ENCODE measurements at places on chromosomes 1 and 21.

GRCh38 chr1:95766036-95766435 lies 532.0 kb downstream of the RWDD3 start:
- DNase-seq, result no peak

GRCh38 chr1:109622137-109622892 lies 2.7 kb downstream of the AMPD2 start:
- no peak for DNase-seq

GRCh38 chr1:2215329-2215728 lies 12.8 kb upstream of the SKI start:
- no peak for DNase-seq

DNA sequence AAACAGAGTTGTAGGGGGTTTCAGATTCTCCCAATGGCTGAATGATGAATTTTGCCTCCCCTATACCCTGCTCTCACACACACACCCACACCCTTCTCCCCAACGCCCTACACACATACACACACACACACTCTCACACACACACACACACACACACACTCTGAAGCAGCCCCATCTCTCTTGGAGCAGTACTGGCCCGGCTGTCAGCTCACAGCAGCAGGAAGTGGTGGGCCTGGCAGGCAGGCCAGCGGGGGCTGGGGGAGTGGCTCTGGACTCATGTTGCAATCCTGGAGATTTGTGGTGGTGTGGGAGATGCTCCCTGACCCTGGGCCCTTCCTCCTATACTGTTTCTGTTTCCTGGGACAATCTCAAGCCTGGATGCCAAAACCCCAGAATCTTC lies 2.2 kb downstream of the IKBKE start:
- no peak for DNase-seq

- DNase-seq, result no peak
Measured at GRCh38 chr21:16770266-16770665, 742.6 kb upstream of the CXADR start.

- DNase-seq, result no peak
Measured at GRCh38 chr1:241074507-241074906, 282.5 kb downstream of the RGS7 start.

GRCh38 chr1:226378071-226378470 lies 29.8 kb downstream of the PARP1 start:
- no peak for DNase-seq

DNA sequence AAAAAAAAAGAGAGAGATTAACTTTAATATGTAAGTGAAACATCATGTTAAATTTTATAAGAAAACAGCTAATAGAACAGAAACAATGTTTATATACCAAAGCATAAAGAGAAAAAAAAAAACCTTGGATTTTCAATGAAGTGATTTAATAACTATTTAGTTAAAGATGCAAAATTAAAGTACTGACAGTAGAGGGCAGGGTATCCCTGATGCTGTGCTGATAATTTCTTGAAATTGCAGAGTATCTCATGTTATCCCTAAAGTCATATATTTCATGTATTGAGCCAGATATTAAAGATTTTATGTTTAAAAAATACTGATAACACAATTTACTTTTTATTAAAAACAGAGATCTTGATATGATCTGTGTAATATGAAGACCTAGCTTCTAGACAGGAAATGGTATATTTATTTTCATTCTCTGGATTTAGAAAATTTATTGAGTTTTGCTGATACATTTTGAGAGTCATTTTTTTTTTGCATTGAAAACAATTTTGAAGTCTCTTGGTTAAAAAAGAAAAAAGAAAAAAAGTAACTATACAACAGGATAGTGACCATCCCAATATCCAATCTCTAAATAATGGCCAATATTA lies 273.2 kb downstream of the USP25 start:
- no peak for DNase-seq

- peak; percentile 32 for DNase-seq
Measured at GRCh38 chr1:111938123-111938522, 51.3 kb downstream of the KCND3 start.

- peak; percentile 20 for DNase-seq
Measured at GRCh38 chr1:221573756-221574155, 168.1 kb downstream of the DUSP10 start.

DNA sequence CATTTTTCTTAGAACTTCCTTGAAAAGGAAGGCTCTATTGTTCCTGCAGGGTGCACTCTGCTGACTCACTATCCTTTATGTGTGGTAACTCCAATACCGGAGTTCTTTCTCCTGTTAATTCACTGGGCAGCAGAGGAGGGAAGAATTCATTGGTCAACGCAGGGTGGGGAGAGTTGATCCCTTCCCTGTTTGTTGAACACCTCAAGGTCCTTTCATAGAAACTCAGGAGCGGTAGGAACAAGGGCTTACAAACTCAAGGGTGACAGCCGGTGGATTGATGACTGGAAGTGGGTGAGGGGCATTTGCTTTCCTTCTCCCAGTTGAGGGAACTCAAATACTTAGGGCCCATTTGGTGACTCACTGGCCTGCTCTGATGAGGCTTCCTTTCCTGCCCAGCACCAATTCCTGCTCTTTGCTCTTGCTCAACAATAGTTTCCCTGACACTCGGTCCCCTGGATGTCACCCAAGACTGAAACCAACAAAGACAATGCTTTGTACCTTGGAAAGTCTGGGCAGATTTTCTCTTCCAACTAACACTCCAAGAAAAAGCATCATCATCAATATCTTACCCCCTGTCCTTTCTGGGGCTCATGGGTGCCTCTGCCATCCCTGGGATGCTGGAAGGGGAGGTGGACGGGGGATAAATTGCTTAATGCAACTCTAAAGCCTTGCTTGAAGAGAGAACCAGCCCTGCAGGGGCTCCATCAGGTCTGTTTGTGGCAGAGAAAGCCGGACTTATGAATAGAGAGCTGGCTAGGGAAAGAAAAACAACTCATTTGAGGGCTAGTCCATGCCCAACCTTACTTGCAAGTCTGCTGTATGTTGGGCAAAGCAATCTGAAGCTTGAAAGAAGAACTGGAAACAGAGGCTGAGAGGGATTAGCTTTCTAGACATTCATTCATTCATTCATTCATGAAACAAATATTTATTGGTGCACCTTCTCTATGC lies 9.3 kb downstream of the SLC26A9 start:
- DNase-seq, result no peak

- no peak for DNase-seq
Measured at GRCh38 chr1:17359031-17359430, 13.0 kb upstream of the PADI6 start.

GRCh38 chr21:46100020-46100419 lies 2.1 kb downstream of the COL6A2 start:
- DNase-seq, result no peak

DNA sequence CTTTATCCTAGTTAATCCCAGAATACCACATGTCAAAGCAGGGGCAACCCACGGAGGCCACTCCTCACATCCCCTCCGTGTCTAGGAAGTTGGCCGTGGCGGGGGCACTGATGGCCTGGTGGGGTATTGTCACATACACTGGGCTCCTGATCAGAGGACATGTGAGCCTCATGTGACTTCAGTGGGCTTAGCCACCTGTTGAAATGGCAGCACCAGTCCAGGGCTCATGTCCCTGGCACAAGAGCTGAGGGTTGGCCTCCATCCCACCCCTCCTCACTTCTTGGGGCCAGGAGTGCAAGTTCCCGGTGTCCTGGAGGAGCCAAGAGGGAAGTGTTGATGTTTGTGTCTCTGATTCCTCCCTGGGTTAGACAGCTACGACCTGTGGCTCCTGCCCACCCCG lies 313.4 kb downstream of the CAMTA1 start:
- DNase-seq, result no peak

DNA sequence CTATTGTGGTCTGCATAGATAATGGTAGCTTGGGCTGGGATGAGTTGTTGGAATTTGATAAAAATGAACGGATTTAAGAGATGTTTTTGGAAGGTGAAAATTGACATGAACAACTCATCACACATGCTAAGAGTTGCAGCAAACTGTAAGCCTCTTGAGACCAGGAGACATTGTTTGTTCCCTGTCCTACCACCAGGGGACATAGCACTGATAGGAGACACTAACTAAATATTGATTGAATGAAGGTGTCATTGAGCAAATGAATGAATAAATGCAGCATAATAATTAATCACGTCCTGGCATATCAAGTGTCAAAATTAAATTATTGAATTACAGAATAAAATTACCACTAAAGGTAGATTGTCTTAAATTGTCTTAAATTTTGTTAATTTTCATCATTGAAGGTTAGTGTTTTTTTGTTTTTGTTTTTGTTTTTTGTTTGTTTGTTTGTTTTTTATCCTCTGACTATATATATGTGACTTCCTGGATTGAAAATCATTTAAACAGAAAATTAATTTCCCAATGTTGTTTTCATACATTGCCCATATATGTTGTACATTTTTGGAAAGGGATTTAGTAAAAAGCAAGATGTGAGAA lies 285.3 kb upstream of the C1orf105 start:
- DNase-seq, result no peak

- DNase-seq, result no peak
Measured at GRCh38 chr1:3249231-3249630, 180.2 kb downstream of the PRDM16 start.

GRCh38 chr1:33502726-33503125 lies 30.3 kb downstream of the ZSCAN20 start:
- DNase-seq, result no peak

- peak; percentile 11 for DNase-seq
Measured at GRCh38 chr1:196873385-196873784, 14.5 kb upstream of the CFHR4 start.

- DNase-seq, result no peak
Measured at GRCh38 chr1:172399756-172400721, 20.4 kb upstream of the C1orf105 start.

DNA sequence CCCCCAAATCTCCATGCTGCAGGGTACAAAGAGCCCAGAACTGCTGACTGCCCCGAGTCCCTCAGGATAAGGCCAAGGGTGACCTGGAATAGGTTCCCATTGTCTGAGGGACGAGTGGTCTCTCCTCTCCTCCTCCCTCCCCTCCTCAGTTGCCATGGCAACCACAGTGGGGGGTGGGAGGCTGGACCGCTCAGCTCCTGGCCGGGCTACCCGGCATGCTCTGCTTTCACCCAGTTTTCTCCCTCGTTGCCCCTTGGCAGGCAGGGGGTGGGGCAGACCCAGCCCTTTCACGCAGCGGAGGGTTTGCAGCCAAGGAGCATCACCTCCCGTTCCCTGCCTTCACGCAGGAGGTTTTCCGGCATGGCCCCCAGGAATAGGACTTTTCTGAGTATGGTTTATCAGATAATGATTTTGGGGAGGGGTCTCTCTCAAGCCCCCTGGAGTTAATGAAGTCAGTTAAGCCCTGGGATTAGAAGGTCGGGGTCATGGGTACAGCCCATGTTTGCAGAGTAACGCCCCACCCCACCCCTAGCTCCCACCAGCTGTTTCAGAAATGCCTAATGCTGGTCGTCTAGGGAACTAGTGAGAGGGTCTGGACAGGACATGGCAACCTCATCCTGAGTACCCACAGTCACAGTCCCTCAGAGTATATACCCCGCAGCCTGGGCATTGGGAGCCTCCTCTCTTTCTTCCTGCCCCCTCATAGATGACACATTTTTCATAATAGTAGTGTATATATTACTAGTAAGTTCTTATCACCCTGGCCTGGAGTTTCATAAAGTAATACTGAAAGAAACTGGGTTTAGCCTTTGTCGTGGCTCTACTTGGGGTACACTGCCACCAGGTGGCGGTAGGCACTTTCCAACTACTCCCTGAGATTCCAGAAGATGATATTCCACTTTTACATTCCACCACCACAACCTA lies 20.7 kb downstream of the C1QB start:
- DNase-seq, result peak; percentile 20

DNA sequence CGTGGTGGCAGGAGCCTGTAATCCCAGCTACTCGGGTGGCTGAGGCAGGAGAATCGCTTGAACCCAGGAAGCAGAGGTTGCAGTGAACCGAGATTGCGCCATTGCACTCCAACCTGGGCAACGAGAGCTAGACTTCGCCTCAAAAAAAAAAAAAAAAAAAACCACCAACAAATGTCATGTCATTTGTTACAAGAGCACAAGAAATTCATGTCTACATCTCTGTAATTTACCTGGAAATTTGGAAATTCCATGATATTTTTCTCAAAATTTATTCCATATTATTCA lies 16.5 kb upstream of the VPS45 start:
- DNase-seq, result no peak

GRCh38 chr1:25784575-25785051 lies 15.4 kb upstream of the SELENON start:
- DNase-seq, result no peak

DNA sequence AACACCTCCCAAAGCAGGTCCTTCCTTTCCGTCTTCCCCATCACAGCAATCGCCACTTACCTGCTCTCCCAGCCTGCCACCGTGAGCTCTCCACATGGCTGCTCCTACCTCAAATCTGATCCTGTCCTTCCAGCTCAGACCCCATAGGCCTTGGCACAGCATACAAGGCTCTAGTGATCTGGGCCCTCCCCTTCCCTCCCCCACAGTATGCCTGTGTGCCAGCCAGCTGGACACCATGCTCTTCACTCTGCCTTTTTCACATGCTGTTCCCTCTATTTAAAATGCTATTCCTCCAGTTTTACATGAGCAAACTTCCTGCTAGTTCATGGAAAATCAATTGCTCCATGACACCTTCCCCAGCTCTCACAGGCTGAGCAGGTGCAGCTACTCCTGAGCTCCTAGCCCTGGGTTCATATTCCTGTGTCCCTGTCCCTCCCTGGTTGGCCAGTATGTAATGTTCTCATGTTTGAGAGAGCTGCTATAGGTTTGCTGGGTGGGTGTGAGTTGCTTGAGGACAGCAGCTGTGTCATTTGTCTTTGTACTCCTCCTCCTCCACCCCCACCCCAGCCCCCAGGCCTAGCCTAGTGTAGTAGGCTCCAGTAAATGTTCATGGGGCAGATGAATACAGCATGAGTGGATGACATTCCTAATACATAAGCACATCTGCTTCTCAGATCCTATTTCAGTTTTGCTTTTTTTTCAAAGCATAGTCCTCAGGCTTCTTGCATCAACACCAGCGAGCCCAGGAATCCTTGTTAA lies 6.3 kb upstream of the TNNT2 start:
- DNase-seq, result peak; percentile 92

GRCh38 chr1:246216906-246217305 lies 290.2 kb downstream of the SMYD3 start:
- DNase-seq, result no peak

- DNase-seq, result no peak
Measured at GRCh38 chr21:29538115-29538514, 239.4 kb downstream of the BACH1 start.

- peak; percentile 96 for DNase-seq
Measured at GRCh38 chr21:25997788-25998611, 172.6 kb downstream of the APP start.

DNA sequence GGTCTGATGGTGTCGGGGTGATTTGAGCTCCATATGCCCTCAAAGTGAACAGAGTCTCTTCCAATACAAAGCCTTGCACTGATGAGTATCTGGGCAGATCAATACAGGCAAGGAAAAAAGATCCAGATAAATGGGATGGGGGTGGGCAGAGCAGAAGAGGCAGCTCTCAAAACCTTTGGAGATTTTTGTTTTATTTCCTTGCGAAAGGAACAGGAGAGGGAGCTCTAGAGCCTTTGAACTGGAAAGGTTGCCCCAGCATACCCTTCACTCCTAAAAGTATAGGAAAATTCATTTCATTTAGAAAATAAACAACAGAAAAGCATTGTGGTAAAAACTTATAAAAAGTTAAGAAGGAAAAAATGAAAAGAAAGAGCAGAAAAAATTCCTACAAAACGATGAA lies 31.4 kb upstream of the OLIG2 start:
- no peak for DNase-seq
